NCI-H1105 treated with DMSO at 0.1 percent for 48 hours (cell line): ENCODE measurements at places on chromosomes 3 and 15.

DNA sequence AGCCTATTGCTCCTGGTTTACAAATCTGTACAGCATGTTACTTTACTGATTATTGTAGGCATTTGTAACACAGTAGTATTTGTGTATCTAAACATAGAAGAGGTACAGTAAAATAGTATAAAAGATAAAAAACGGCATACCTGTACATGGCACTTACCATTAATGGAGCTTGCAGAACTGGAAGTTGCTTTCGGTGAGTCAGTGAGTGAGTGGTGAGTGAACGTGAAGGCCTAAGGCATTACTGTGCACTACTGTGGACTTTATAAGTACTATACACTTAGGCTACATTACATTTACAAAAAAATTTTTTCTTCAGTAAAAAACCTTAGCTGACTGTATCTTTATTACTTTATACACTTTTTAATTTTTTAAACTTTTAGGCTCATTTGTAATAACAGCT is 90.9 kb downstream of the RAP2B start:
- no peak for DNase-seq

DNA sequence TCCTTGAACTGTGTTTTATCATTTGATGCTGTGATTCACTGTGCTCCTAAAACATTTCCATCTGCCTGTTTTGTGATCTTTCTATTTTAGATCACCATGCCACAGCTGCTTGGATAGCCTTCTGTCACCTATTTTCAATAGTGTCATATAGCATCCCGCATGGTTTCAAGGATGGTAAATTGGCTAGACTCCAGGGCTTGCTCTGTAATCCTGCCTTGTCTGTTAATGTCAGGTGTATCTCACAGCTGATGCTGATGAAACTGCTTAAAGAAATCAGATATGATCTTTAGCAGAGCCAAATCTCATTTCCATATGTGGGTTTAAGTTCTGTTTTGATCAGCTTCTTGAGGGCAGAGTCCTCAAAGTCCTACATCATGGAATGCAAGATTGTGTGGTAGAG is 182.2 kb downstream of the UBE2E2 start:
- peak; percentile 48 for DNase-seq

DNA sequence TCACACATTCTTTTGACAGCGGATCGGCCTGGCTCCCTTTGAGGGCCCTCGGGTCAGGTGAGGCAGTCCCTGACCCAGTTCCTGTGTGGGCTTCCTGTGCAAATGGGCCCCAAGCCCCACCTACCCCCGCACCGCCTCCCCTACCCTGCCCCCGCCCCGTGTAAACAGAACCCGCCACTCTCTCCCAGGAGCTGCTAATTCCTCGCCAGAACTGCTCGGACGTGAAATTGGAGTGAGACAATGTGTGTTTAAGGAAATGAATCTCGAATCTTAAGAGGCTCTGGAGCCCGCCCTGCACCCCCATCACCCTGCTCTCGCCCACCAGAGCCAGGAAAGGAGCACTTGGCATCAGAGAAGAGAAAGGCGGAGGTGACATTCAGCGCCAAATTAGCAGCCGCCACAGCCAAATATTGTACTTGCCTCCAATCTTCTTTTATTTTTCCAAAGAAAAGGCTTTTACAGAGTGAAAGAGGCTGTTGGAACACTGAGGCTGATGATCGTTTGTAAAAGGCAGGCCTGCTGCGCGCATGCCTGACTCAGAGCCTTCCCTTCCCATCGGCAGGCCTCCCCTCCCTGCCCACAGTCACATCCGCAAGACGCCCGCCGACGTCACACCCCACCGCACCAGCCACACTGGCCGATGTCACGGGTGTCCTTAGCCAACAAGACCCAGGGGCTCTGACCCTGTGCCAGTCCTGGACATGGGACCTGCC is 53.1 kb downstream of the CACNA2D2 start:
- DNase-seq = no peak

DNA sequence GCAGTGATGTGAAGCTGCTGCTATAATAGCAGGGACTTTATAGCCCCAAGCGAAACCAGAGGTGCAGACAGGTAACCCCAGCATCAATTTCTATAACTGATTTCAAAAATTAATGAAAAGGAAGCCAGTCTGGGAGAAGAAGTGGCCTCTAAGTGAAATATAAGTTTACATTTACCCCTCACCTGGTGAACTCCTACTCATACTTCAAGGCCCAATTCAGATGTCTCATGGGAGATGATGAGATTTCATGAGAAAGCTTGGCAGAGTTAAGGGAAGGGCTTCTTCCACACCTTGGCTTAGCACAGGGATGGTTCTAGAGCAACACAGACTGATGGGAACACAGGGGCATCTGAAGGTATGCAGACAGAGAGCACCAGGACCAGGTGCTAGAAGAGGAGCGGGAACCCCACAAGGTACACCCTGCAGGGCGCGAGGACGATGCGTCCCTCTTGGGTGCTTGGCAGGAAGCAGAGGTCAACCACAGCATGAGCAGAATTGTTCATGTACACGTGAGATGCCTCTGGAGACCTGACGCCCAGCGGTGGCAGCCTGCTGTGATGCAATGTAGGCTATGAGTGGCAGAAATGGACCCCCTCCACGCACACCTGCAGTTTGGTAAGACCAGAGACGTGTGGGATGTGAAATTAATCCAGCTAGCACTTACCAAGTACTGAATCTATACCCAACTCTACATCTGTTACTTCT is 102.9 kb downstream of the SRGAP3 start:
- no peak for DNase-seq

- DNase-seq = no peak
Observed at GRCh38 chr3:44232407-44232806, 9.3 kb upstream of the TOPAZ1 start.

- DNase-seq = no peak
Observed at GRCh38 chr15:34688699-34689098, 66.1 kb downstream of the GJD2 start.

DNA sequence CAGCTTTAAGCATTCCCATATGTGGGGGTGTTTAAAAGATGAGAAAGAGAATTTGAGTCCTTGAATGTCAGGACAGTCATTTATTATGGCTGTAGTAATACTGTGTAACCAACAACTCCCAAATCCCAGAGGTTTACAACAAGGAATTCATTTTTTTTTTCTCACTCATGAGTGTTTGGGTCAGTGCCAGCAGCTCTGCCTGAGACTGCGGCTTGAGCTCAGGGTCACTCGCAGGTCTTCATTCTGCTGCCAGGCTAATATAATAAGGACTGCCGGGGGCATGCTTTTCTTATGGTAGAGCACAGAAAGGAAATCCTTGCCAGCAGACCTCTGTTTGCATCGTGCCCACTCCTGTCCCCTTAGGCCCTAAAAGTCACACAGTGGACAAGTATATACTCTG is 277.9 kb upstream of the LMCD1 start:
- DNase-seq = peak; percentile 1

DNA sequence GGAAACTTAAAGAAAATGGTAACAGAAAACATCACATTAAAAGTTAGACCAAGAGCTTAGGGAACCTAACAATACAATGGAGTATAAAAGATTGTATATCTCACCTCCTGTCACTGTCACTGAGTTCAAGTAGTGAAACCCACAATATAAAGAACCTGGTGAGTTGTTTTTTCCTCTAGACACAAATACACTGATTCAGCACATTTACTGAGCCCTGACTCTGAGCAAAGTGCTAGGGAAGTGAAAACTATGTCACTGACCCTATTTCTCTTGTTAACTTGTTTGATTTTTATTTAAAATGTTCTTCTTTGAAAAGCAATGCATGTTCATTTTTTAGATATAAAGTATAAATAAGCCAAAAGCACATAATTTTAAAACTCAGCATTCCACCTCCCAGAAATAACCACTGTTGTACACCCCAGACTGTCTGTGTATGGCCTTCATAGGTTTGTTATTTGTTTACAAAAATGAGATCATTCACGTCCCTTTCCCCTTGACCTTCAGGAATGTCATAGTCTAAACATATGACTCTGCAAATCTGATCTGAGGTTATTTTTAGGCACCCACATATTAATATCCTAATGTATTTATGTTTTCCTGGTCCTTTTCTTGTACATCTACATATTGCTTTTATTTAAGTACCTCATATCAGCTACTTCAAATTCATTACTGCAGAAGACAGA is 69.2 kb upstream of the CSTA start:
- DNase-seq = no peak

DNA sequence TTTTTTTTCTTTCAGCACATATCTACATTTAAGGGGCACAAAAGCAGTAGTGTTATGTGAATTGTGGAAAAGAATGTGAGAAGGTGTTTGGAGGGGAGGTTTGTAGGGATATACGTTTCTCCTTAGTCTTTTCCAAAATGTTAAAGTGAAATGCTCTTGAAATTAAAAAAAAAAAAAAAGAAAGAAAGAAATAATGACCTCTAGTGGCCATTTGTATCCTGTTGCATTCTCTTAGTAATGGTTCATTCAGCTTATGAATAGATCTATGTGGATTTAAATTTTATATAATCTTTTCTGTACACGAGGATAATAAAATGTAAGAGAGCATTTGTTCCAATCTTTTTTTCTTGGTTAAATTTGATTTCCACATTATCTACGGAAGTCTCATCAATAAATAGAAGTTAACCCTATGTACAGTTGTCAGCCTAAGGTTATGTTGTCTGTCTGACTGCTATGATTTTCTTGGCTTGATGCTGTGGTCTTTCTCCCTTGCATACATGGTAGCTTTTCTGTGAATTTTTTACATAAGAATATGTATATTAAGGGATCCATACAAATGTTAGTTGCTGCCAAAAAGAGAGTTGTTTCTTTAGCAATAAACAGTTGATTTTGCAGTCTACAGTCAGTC is 1.7 kb downstream of the P2RY13 start:
- peak; percentile 56 for DNase-seq

- no peak for DNase-seq
Observed at GRCh38 chr3:157782236-157782635, 279.0 kb upstream of the VEPH1 start.

GRCh38 chr3:42520336-42520735 is 17.9 kb downstream of the VIPR1 start:
- no peak for DNase-seq

DNA sequence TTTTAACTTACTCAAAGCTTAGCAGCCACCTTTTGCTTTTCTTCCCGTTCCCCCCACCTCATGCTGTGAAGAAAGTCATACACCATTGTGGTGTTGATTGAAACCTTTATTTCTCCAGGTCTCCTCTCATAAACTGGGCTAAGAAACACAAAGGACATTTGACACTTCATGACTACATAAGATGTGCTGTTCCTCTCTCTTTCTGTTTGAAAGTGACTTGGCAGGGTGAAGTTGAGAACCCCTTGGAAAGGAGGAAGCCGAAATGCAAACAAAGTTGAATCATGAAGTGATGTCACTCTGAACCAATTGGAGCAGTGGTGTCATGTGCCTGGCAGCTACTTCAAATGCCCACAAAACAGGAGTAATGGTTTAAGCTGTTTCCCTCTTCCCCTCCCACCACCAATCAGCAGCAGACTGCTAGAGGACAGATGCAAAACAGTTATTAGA is 174.7 kb downstream of the IGF1R start:
- no peak for DNase-seq

DNA sequence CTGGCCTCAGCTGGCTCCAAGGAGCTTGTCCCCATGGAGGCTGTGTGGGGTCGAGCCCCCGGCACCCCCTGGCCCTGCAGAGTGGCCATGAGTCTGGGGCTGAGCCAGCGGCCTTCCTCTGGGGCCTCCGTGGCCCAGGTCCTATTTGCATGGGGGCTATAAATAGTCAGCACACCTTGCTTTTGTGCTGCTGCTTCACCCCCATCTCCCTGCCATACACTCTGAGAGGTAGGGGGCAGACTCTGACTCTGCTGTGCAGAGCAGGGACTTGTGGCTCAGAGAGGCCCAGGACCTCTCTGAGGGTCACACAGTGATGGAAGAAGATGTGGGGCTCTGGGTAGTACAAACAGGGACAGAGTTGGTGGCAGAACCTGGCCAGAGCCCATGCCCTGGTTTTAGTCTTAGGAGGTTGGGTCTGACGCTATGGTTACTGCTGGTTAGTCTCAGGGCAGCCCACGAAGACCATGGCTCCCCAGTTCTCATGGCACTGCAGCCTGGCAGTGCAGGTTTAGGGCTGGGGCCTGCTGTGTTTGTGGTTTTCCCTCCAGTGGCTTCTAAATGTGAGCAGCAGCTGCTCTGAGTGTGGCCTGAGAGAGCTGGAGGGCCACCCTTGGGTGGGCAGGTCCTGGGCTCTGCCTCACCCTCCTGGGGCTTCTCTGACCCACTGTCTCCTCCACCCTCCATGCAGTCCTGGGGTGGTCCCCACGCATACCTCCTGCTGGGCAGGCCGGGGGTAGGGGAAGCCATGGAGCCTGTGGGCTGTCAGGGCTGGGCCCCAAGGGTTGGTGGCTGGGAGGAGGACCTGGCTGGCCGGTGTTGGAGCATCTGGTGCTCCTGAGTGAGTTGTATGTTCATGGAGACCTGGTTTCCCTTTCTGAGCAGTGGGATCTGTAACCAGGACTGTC is 13.6 kb downstream of the PRKCD start:
- DNase-seq = no peak

DNA sequence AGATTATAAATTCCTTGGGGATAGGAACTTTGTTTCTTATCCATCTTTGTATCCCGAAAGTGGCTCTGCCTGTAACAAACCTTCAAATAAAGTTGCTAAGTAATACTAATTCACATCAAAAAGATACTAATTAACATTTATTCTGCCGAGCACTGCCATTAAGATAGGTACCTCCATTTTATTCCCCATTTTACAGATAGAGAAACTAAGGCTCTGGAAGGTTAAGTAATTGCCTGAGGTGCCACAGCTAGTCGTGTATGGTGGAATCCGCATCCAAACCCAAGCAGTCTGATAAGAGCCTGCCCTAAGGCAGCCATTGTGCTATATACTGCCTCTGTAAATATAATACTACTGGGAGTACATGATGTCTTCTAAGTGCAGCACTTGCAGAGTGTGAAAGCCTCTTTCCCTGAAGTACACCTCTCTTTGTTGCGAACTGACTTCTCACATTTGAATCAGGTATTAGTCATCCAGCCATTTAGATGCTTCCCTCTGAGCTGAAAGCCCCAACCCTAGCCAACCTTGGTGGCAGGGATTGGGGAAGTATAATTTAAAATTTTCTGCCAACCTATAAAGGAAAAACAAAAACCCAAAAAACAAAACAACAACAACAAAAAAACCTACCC is 78.5 kb upstream of the CHD2 start:
- no peak for DNase-seq

DNA sequence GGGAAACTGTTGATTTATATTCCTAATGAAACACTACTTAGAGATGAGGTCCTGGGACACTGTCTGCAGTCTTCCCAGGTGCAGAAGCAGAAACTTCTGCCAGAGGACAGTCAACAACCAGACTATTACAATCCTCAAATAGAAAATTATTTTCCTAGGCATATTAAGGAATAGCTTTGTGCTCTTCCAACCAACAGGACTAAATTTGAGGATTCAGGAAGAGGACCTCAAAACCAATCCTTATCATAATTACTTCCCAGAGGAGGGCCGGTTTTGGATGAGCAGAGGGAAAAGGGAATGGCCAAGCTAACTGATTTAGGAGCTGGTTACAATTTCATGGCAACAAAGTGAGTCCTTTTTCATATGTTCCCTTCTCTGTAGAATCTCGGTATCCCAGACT is 21.0 kb downstream of the ALDH1A2 start:
- no peak for DNase-seq

GRCh38 chr3:20523293-20523692 is 337.3 kb upstream of the SGO1 start:
- DNase-seq = no peak

GRCh38 chr3:131602011-131602779 is 99.4 kb upstream of the MRPL3 start:
- peak; percentile 13 for DNase-seq

- DNase-seq = no peak
Observed at GRCh38 chr3:24663406-24663805, 168.8 kb upstream of the THRB start.

GRCh38 chr3:159892801-159893200 is 95.8 kb upstream of the IL12A start:
- no peak for DNase-seq
